ENCODE measurements at places on chromosomes 13 and 19. TPM values are rescaled to one million over a fixed set of nuclear protein-coding genes. Genes with fewer than 3 reads are reported as not detected.

MTRF1 gene
- total RNA-seq = 8.2 TPM

EDDM13 gene
- not detected for total RNA-seq

KCNRG gene
- 2.4 TPM for total RNA-seq

PSG6 gene
- total RNA-seq = not detected

TEX30 gene
- 15.3 TPM for total RNA-seq

KLHL1 gene
- not detected for total RNA-seq

LILRA2 gene
- not detected for total RNA-seq

TNNI3 gene
- total RNA-seq = 40.1 TPM

NKG7 gene
- total RNA-seq = not detected

FCAR gene
- not detected for total RNA-seq

CHAF1A gene
- total RNA-seq = 48.9 TPM

DACT3 gene
- total RNA-seq = 1.9 TPM

DIRAS1 gene
- total RNA-seq = 2.0 TPM

OR10H1 gene
- not detected for total RNA-seq

DPRX gene
- total RNA-seq = not detected

ATP4A gene
- not detected for total RNA-seq

ANGPTL8 gene
- not detected for total RNA-seq

KRTDAP gene
- total RNA-seq = not detected

ZNF331 gene
- 28.0 TPM for total RNA-seq

Measured in PC-3 (cell line).